ENCODE measurements at places on chromosomes 3 and 15. TPM values are rescaled to one million over a fixed set of nuclear protein-coding genes. Genes with fewer than 3 reads are reported as not detected.
A peak's percentile ranks its signal among the peaks of the same experiment; 100 is the strongest.

GRCh38 chr3:37243820-37244748, 69.7 kb upstream of the LRRFIP2 start:
- peak; percentile 84 for DNase-seq

GRCh38 chr3:119225121-119225520, 15.6 kb downstream of the B4GALT4 start:
- DNase-seq, result no peak

DNA sequence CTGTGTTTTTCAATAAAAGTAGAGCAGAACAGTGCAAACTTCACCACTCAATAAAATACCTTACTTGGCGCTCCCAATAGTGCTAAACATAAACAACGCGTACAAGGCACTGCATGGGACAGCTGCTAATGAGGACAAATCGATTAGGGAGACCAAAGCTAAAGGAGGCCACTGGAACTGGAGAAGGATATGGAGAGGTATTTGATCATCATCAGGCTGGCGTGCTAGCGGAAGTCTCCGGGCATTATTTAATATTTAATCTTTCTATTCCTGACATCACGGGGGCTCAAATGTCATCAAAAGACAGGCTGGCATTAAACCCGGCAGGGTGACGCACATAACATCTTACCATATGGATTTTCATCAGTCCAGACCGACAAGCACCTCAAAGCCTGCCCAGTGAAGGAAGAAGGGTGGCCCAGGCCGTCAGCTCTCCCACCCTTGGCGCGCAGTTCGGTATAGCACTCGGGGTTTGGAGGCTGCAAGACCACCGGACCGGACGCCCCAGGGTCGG, 604 bp downstream of the CCPG1 start:
- no peak for DNase-seq

DNA sequence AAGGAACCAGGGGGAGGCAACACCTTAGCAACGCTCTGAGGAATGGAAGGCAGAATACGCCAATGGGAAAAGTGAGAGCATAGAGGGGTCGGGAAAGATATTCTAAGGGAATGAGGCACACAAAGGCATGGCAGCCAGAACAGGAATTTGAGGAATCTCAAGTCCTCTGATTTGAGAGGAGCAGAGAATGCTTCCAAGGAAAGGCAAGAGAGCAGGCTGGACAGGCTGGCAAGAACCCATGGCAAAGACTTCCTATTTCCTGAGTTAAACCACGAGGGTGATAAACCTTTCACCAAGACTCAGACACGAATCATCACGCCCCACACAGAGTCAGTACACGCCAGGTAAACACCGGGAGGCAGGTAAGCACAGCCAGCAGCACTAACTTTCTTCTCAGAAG, 109.8 kb downstream of the IGF2BP2 start:
- DNase-seq, result peak; percentile 76

GRCh38 chr3:77605865-77606264, 566.0 kb downstream of the ROBO2 start:
- DNase-seq, result no peak

DNA sequence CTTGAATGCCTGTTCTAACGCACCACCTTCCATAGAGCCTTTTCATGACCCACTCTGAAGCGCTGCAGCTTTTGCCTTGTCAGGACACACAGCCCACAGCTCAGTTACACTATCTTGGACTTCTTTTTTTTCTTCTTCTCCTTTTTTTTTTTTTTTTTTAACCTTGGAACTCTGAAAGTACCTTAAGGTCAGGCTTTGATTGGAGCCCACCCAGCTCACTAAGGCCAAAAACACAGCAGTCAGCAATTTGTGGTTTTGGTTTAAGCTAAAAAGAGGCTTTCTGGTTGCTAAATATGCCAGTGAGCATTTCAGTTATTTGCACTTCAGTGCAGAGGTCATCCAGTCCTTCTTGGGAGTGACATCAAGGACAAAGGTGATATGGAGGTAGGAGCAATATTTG, 1.7 kb downstream of the SLC25A20 start:
- no peak for DNase-seq

DNA sequence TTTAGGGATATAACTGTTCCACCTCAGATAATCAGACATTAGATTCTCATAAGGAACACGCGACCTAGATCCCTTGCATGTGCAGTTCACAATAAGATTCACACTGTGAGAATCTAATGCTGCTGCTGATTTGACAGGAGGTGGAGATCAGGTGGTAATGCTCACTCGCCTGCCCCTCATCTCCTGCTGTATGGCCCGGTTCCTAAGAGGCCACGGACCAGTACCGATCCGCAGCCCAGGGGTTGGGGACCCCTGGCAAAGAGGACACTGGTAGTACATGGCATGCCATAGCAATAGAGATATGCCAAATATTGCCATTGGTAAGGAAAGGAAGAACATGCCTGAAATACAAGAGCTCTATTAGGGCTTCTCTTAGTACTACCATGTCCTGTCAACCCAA, 59.7 kb downstream of the LSM3 start:
- no peak for DNase-seq

DNA sequence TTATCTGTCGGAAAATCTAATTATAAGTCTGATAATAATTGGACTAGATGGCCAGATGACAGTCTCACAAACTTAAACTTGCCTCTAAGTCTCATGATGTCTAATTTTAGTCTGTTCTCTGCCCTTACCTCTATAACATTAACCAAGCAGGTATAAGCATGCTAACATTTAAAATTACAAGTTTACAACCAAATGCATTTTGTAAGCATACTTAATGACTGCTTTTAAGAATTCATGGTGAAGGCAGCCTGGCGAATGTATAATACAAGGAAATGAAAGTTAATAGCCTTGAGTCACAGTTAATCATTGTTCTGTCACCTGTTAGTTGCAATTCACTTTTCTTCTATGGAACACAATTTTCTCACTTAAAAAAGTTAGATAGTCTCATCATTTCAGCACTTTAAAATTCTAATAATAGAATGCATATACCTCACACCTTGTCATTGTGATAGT, 16.5 kb downstream of the BCHE start:
- DNase-seq, result no peak

The GOLGA8H gene
- 0.02 TPM for polyA plus RNA-seq

The EFHB gene
- polyA plus RNA-seq, result 0.09 TPM

The TGM4 gene
- 1.6 TPM for polyA plus RNA-seq

The NRROS gene
- 0.24 TPM for polyA plus RNA-seq

The SNTN gene
- not detected for polyA plus RNA-seq

Data from mammary epithelial cell (primary cell).